Body of pancreas (tissue), 4 donors: ENCODE measurements at places on chromosomes 5 and 9. TPM values are rescaled to one million over a fixed set of nuclear protein-coding genes. Genes with fewer than 3 reads are reported as not detected.
A peak's percentile ranks its signal among the peaks of the same experiment; 100 is the strongest.

ARRDC3 gene
- total RNA-seq = 29.3 TPM

FBP1 gene
- total RNA-seq = 28.5 TPM

RAD17 gene
- total RNA-seq = 8.3 TPM

BTNL9 gene
- total RNA-seq = 41.5 TPM

DNA sequence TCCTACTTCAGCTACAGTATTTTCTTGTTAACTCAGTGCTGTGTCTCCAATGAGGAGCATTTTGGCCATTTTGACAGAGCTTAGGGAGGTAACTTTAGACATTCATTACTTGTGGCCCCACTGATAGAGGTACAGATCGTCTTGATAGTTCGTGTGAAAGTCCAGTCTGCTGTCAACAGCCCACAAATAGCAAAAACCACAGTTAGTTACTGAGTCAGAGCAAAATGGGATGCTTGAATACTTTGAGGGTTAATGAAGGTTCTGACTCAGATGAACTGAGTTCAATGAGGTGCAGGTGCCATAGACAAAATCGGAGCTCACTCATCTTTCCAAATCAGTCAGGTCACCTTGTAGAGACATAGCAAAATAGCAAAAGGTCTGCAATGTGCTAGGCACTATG, 163.1 kb upstream of the TLE4 start:
- DNase-seq = no peak

GOLGA1 gene
- 32.6 TPM for total RNA-seq

CCDC112 gene
- total RNA-seq = 20.1 TPM

TIMD4 gene
- total RNA-seq = not detected

DNA sequence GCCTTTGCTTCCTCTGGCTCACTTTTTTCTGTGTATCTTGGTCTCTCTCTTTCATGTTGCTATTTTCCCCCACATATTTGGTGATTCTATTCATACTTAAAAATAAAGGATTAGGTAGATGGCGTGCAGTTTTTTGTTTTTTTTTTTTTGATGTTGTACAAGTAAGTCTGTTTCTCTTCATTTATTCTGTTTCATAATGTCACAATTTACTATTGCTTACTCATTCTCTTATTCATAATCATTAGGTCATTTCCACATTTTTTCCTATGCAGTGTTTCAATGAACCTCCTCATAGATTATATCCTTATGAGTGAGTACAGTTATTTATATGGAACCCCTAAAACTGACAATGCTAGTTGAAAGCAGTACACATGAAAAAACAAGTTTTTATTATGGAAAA, 136.3 kb downstream of the APBA1 start:
- no peak for DNase-seq

- DNase-seq = no peak
Observed at GRCh38 chr9:87007711-87008366, 60.5 kb upstream of the GAS1 start.

- DNase-seq = no peak
Observed at GRCh38 chr9:108225149-108225800, 630.5 kb downstream of the ACTL7B start.

DMRT3 gene
- not detected for total RNA-seq

- no peak for DNase-seq
Observed at GRCh38 chr9:86807367-86807976, 139.8 kb downstream of the GAS1 start.

- peak; percentile 4 for DNase-seq
Observed at GRCh38 chr9:133701321-133701980, 36.7 kb downstream of the SARDH start.

POU5F2 gene
- 5.2 TPM for total RNA-seq
